Head of caudate nucleus (tissue), 42 donors: ENCODE measurements at places on chromosomes 1 and 21.
A peak's percentile ranks its signal among the peaks of the same experiment; 100 is the strongest.

- no peak for DNase-seq
Measured at GRCh38 chr1:84724128-84724860, 34.0 kb upstream of the SSX2IP start.

- DNase-seq = peak; percentile 47
Measured at GRCh38 chr1:3313576-3313950, 140.9 kb upstream of the ARHGEF16 start.

DNA sequence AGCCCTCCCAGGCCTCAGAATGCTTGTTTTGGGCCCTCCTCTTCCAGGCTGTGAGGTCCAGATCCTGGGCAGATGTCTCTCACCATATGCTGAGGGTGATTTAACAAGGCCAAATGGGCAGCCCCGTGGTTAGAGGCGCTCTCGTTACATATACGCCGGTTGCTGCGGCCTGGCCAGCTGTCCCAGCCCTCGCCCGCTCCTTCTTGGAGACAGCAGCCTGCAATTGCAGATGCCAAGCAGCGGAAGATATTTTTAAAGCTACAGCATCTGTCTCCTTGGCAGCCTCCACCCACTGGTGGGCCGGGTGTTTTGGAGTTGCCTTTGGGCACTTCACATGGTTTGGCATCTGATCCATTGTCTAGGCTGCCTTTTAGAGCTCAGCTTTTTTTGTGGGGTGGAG lies 178.8 kb upstream of the NFIA start:
- peak; percentile 63 for DNase-seq

DNA sequence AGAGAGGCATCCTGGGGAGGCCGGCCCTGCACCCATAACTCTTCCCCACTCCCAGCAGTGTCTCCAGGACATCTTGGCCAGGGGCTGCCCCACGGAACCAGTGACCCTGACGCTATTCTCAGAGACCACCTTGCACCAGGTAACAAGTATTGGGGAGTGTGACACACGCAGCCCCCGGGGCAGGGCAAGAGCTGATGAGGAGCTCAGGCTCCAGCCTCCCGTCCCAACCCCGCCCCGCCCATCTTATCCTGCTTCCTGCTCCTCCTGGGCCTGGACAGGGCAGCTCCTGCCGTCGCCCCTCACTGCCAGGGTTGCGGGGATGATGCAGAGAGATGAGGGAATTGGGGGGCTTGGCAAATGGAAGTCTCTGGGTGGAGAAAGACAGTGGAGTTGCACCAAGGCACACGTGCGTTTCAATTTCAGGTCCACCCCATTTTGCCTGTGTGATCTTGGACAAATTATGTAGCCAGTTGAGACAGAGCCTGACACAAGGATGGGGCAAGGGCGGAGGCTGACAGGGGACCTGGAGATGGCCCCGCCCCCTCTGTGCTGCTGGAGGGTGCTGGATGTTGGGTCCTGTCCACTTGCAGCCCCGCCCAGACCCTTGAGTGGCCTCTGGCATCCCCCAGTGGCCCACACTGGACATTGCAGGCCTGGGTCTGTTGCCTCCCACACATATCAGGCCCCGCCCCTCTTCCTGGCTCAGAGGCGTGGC lies 10.7 kb downstream of the CLCNKA start:
- DNase-seq = peak; percentile 68

DNA sequence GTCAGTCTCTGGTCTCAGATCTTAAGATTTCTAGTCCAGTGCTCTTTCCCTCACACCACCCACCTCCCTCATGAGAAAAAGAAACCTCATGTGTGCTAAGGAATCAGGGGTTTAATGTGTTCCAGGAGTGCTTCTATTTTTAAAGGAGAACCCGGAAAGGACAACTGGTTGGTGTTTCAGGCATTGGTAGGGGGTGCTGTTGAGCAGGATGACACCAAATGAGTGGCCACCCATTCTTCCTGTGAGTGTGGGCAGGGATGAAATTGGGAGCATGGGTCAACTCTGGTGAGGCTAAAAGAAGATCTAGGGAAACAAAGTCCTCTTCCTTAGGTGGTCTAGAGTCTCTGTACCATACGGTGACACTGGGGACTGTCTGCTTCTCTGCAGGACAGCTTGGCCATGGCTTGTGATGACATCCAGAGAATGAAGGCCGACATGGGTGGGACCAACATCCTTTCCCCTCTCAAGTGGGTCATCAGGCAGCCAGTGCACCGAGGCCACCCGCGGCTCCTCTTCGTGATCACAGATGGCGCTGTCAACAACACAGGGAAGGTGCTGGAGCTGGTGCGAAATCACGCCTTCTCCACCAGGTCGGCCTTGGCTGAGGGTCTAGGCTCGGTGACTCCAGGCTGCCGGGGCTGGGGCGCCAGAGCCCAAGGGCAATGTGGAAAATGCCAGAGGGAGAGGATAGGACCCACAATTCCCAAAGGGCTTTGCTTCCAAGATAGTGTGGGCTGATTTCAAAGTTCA lies 39.3 kb downstream of the VWA5B1 start:
- no peak for DNase-seq

GRCh38 chr21:25039461-25040380 lies 567.6 kb downstream of the MRPL39 start:
- no peak for DNase-seq

GRCh38 chr1:59107516-59107915 lies 189.4 kb upstream of the FGGY start:
- no peak for DNase-seq

DNA sequence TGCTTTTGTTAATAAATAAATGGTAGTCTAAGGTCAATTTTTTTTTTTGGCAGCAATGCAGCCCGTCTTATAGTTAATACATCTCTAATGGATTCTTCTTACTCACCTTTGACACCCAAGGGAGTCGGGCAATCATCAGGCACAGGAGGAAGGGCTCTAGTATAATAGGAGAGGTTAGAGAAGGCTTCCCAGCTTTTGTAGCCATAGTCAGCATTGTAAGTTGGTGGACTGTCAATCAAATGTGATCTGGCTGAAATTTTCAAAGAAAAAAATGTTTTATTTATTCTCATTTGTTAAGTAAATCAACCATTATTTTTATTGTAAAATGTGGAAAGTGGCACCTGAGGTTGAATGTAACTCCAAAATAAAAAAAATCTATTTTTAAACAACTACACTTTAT lies 2.1 kb downstream of the PTGS2 start:
- DNase-seq = no peak

- no peak for DNase-seq
Measured at GRCh38 chr1:61956016-61956645, 213.9 kb downstream of the PATJ start.

- no peak for DNase-seq
Measured at GRCh38 chr1:246733704-246734103, 9.5 kb downstream of the SCCPDH start.

- no peak for DNase-seq
Measured at GRCh38 chr1:226687426-226687825, 51.7 kb downstream of the ITPKB start.

DNA sequence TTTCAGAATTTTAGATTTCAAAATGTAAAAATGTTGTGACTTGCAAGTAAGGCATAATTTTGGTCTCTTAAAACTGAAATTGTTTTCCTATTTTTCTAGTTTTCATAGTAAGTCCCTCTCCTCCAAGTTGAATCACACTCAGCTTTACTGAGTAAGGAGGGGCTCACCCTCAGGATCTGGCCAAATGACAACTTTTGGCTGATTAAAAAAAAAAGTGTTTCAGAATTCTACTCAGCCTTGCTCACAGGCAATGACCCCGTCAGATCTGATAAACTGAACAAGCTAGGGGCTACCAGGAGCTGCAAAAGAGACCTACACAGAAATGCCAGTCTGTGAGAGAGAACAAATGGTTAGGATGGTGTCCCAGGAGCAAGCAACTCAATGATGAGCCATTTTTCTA lies 159.8 kb downstream of the PBX1 start:
- no peak for DNase-seq

GRCh38 chr1:200435200-200435780 lies 25.5 kb upstream of the ZNF281 start:
- DNase-seq = no peak

GRCh38 chr21:45333583-45334121 lies 46.0 kb upstream of the POFUT2 start:
- DNase-seq = no peak

- no peak for DNase-seq
Measured at GRCh38 chr1:230261928-230262650, 164.0 kb downstream of the PGBD5 start.

GRCh38 chr1:5751833-5752745 lies 240.1 kb downstream of the NPHP4 start:
- DNase-seq = no peak

- no peak for DNase-seq
Measured at GRCh38 chr1:42788021-42788420, 3.2 kb downstream of the TMEM269 start.

- DNase-seq = no peak
Measured at GRCh38 chr1:231159963-231160761, 1.7 kb upstream of the TRIM67 start.
